ENCODE measurements at places on chromosomes 1 and 21.

DNA sequence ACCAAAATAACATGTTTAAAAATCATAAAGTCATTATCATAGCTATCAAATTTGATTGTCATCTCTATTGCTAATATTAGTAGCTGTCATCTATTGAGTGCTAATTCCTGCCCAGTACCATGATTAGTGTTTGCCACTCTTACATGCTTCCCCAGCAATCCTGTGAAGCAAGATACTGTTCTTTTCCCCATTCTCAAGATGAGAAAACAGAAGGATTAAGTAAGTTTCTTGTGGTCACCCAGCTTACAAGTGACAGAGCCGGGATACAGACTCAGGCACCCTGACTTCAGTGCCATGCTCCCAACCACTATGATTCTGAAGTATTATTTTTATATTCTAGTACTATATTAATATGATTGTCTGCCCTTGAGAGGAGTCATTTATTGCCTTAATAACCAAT, 36.5 kb downstream of the LRRC8C start:
- DNase-seq = no peak

DNA sequence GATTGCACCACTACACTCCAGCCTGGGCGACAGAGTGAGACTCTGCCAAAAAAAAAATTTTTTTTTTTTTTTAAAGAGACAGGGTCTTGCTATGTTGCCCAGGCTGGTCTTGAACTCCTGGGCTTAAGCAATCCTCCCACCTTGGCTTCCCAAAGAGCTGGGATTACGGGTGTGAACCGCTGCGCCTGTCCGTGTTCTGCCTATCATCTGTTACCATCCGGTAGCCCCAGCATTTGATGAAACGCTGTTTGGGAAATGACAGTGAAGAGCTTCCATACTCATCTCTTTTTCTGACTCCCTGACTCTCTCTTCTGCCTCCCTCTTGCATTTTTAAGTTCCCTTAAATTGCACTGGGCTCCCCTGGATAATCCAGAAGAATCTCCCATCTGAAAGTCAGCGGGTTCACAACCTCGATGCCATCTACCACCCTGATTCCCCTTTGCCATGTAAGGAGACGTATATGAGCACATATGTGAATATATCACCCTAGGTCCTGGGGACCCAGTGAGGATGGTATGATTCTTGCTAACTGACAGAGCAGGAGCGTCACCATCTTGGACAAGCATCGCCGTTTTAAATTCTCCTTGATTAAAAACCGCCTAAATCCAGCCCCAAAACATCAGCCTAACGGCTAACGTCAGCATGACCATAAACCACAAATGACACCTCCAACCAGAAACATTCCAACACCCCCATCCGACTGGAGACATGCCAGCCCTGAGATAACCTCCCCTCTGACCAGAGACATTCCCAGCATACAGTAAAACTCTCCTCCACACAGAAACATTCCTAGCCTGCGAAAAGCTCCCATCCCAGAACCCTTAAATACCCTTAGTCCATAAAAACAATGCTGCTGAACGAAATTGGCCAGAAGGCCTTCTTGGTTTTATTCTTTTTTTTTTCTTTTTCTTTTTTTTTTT, 12.4 kb downstream of the TNFRSF8 start:
- no peak for DNase-seq

DNA sequence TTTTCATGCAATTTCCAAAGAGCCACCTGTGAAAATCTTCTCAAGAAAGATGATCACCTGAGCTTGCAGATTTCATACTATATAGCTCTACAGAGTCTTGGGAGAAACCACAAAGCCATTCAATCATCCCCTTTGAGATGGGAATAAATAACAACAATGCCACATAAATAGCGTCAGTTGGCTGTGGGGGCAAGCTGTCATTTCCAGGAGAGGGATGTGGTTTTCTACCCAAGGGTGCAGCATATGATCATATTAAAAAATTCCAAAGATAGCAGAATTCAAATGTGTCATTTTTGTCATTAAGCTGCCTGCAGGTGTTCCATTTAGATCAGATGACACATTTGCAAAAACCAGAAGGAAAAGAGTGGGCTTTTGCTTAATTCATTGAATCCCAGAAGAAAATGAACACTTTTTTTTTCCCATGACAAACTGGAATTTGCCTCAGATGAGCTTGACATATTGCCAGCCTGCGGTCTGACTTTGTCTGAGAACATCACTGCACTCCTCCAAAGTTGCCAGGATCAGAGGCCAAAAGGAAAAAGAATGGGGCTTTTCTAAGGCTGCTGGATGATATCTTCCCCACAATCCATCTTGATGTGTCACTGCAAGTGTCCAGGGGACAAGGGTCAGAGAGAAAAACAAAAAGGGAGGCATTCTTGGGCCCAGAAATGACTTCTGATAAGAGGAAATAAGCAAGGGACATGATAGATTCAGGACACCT, 314.1 kb upstream of the USP25 start:
- no peak for DNase-seq

DNA sequence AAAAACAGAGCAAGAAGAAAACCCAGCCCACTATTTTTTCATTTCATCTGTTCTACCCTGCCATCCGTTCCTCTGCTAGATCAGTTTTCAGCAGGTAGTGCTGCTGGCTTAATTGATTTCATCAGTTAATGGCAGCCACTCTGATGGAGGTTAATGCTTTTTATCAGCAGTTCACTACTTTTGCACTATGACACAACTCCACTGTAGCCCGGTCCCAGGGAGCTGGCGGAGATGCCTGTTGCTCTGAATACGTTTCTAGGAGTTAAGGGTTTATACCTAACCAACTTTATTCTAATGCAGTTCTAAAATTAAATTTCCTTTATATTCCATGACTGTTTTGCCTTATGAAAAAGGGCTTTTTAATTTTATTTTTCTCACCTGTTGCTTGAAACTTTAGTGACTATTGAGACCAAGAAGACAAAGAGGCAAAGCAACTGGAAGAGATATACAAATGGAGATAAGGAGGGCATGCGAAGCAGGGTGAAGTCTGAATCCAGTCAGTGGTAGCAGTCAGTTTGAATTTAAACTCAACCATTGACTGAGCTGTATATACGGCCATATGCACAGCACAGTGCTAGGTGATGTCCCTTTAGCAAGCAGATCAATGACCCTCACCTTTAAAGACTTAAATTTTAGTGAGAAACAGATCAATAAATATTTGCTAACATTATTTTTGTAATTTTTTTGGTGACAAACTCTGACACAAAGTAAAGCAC, 477.9 kb downstream of the LMO4 start:
- DNase-seq = no peak

DNA sequence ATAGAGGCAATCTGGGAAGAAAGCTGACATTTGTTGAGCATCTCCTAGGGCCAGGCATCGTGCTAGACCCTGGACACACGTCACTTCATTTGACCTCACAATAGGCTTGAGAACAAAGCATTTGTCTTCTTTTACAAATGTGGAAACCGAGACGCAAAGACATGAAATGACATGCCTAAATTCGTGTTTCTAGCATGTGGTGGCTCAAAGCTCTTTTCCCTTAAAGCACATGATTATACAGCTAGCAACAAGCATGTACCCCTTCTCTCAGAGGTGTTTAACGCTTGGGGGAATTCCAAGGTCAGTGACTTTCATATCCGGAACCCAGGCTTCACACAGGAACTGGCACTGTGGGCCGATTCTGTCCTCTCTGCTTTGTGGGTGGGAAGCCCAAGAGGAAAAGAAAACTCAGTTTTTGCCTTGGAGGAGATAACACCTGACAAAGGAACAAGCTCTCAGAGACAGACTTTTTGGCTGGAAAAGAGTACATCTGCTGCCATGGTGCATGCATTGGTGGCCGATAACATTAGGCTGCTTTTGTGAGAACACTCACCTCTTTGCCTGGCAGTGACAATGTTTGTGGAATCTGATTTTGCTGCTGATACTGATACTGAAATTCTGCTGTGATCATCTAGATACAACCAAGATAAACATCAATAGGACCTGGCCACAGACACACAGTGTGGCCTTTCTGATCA, 15.4 kb upstream of the CD2 start:
- no peak for DNase-seq

DNA sequence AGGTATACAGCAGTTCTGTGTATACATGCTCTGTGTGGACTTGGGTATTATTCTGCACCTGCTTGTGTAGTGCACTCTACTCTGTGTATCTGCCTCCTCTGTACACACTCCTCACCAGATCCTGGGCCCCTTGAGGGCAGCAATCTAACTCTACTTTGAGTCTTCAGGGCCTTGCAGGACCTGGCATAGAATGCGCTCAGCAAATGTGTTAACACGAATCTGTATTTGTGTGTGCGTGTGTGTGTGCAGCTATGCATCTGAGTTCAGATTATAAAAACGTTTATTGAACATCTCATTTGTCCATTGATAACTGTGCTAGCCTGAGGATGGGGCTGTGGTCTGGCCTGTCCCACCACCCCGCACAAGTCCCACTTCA, 3.9 kb upstream of the MEF2D start:
- DNase-seq = no peak

- DNase-seq = no peak
These were observed 76.6 kb downstream of the FAM78B start for GRCh38 chr1:166090244-166090643.

- DNase-seq = no peak
These were observed 10.4 kb downstream of the OLFML2B start for GRCh38 chr1:162013289-162013688.

GRCh38 chr21:38760017-38760761, 45.5 kb upstream of the ETS2 start:
- DNase-seq = no peak

DNA sequence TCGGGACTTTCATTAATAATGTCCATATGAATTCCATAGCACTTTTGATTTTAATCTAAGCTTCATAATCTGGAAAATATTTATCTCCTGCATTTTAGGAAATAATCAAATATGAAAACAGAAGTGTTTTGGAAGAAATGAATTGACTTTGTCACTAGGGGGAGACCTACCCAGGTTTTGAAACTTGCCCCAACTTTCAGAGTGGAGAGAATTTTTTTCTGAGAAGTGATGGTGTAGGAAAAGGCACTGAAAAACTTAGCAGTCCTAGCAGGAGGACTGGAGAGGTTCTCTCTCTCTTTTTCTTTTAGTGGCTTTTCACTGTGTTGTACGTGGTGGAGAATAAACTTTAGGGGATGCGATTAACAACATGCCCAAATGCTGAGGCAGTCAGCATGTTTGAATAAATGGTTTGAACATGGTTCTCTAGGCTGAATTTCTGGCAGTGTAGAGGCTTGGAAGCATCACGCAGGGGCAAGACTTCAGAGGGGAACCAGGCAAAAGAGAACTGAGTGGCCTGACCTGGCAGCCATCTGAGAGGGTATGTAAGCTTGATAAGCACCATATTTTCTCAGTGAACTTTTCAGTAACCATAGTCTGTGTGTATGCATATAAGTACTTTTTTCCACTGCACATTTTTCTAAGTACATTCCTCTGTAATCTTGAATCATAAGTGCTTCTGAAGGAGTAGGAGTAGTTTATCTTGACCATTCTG, 68.3 kb upstream of the NEK7 start:
- no peak for DNase-seq

DNA sequence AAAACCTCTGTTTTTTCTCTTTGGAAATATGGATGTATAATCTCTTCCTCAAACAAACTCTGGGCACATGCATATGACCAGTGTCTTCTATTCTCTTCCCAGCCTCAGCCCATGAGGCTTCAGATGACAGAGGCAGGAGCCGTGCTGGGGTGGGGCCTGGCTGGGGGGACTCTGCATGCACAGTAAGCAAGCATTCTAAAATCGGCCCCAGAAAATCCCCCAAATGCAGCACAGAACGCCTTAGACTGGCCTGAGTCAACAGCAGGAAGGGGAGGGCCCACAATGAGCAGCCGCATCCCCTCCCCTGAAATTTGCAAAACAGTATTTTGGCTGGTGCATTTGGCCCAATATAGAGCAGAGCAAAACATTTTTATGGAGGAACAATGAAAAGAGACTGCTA, 47.8 kb downstream of the ITPKB start:
- DNase-seq = no peak

DNA sequence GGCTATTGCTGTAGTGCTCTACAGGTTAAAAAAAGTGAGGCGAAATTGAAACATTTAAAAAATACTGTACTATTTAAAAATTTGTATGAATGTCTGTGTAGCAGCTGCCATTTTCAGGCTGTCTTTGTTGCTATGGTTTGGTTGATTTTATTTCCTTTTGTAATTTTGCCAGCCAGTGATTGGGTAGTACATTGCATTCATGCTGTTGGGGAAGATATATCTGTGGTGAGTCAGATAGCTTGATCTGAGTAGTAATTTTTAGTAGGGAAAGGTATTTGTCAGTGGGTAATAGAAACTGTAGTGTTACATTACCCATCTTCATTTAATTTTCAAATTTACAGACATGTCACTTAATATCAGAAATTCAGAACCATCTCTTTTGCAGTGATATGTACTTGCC, 15.0 kb downstream of the NFIA start:
- DNase-seq = no peak

GRCh38 chr1:38569932-38570656, 289.5 kb downstream of the RRAGC start:
- DNase-seq = no peak

- peak; percentile 46 for DNase-seq
These were observed 27.6 kb upstream of the SARS1 start for GRCh38 chr1:109185990-109186732.

DNA sequence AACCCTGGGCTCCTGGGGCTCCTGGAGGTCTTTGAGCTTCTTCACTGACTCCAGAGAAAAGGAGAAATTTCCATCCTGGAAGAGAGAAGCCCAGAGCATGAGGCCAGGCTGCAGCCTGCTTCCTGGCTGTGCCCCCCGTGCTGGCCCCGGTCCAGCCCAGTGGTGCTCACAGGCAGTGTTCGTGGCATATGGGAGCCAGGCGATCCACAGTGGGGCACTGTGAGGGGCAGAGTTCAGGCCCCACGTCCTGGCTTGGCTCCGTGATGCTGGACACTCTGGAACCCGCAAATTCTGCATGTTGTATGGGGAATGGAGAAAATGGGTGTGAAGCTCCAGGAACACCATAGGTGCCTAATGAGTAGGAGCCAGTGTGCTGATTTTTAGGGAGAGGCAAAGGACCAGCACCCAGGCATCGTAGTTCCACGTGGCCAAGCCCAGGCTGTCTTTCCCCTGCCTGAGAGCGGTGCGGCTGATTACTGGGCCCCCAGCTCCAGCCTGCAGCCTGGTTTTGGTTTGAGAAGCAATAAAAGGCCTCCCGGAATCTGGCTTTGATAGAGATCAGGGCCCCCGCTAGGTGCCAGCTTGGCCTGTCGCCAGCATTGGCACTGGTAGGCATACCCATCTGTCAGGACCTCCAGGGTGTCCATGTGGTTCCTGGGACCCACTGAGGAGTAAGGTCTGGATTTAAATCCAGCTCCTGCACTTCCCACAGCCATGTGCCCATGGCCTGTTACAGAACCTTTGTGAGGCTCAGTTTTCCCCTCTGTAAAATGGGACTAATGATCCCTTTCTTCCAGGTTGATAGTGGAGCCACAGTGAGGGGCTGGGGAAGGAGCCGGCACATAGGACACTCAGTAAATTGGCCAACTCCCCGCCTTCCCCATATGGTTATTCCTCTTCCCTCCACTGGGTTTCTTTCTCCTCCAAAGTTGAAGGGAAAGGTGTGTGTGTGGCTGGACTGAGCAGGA, 725 bp downstream of the GUCA2A start:
- no peak for DNase-seq

- DNase-seq = peak; percentile 22
These were observed 4.8 kb upstream of the MYOG start for GRCh38 chr1:203090421-203091198.

Measured in H9 (cell line).